ENCODE measurements at places on chromosomes 4 and X. TPM values are rescaled to one million over a fixed set of nuclear protein-coding genes. Genes with fewer than 3 reads are reported as not detected.

The ATP7A gene
- total RNA-seq = 18.2 TPM

The TMPRSS11D gene
- total RNA-seq = not detected

The HSFX3 gene
- total RNA-seq = not detected

The LEF1 gene
- total RNA-seq = 76.8 TPM

The IGSF1 gene
- total RNA-seq = 8.8 TPM

The SPANXN4 gene
- not detected for total RNA-seq

The SH3RF1 gene
- total RNA-seq = 20.3 TPM

The MSANTD1 gene
- total RNA-seq = 2.5 TPM

The AKAP17A gene
- 77.0 TPM for total RNA-seq

The CT45A3 gene
- total RNA-seq = not detected

The RAB40AL gene
- 2.0 TPM for total RNA-seq

The F8 gene
- total RNA-seq = 2.2 TPM
